ENCODE measurements at places on chromosomes 3 and 15.

DNA sequence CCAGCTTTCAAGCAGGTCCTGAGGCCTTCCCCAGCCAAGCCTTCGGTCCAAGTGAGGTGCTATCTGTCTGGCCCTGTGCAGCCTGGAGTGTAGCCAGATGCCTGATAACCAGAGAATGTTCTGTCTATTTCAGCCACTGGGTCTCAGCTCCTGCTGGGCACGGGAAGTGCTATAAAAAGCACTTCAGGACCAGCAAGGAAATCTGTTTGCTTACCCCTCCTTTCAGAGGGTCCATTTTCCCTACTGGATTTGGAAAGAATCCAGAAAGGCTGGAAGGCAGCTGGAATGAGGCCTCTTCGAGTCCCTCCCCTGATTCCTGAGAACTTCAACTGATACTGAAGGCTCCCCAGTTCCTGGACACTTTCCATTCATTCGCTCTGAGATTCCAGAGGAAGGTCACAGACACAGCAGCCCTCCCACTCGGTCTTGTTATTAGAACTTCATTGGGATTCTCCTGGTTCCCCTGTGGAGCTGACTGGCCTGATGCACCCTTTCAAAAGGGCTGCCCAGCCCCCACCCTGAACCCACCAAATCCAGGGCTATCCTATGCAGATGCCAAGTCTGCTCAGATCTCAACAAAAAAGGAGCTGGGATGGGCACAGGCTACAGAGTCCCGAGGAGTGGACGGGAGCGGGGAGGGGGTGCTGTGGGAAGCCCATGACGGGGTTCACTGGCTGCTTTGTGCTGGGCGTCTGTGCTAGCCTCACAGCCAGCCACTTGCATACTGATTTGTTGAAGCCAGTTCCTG lies 70.4 kb downstream of the UMPS start:
- peak; percentile 91 for DNase-seq

DNA sequence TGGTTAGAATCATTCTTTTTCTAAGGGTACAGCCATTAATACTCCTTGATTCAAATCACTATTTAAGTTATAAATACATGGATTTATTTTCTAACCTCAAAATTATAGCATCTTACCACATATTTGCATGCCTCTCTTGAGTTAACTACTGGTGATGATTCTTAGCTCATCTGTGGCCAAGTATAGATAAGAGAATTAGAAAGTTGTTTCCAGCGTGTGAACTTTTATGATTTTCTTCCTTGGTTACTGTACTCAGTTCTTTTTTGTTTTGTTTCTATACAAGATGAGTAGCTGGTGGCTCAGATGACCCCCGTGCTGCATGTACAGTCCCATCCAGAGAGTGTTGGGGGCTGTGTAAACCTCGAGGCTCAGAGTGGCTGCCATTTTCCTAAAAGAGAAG lies 124.6 kb downstream of the IGF1R start:
- no peak for DNase-seq

DNA sequence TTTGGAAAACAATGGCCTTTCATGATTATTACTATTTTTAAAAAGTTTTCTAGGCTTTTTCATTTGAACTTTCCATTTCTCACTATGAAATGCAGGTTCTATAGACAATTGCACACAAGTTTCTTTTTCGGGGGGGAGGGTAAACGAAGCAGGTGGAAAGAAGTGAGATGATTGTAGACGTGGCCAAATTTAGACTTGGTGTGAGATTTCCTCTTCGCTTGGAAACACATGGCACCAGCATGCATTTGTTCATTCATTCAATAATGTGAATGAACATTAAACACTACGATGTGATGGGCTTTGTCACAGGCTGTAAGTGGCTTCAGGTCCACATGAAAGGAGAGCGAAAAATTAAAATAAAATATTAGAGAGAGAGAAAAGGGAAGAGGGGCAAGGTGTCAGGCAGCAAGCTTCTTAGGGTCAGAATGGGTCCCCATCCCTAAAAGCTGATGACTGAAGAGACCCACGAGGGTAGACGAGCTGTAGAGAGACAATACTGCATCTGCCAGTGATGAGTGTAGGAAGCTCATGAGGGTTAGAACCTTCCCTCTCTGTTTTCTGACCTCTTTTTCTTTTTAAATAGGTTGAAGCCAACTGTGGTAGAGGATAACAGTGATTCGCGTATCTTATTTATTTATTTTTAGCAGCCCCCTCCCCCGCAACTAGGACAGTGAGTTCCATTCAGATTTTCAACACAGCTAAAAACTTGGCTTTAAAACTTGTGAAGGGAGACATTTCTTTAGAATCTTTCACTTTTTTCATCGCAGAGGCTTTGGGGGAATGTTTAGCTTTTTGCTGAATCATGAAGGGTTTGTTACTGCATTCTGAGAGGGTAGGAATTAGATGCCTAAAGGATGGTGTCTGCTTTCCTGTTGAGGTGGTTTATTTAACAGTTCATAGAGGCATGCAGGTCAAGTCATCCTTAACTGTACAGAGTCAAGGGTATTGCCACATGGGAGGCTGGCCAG lies 36.2 kb downstream of the GAP43 start:
- DNase-seq, result no peak

GRCh38 chr3:139134678-139135372 lies 90.1 kb upstream of the PRR23C start:
- DNase-seq, result no peak

DNA sequence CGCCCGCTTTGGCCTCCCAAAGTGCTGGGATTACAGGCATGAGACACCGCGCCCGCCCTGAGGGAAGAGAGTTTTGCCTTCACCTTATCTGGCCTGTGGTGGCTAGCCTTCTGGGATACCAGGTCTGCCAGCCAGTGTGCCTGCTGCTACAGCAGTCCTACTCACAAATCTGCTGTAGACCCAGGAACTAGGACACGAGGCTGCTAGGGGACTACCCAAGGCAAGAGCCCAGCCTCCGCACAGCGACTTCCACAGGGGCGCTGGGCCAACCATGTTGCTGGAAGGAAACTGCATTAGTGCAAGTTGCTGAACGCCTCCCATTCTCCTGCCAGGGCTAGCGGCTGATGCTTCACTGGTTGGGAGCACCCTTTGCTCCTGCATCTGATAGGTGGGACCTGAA lies 53.7 kb downstream of the DHX30 start:
- no peak for DNase-seq

DNA sequence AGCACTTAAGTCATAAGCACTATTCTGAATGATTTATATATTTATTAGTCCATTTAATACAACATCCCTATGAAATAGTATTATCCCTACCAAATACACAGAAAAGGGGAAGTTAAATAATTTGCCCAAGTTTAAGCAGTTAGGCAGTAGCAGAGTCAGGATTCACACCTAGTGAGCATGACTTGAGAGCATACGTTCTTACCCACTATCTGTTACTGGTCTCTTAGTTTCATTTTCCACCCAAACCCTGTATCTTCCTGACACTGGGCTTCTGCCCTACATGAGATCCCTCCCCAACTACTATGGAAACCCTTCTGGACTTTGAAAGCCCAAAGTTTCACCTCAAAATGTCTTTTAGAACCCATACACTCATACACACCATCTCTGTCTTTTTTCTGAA lies 4.4 kb upstream of the ATOSA start:
- no peak for DNase-seq

DNA sequence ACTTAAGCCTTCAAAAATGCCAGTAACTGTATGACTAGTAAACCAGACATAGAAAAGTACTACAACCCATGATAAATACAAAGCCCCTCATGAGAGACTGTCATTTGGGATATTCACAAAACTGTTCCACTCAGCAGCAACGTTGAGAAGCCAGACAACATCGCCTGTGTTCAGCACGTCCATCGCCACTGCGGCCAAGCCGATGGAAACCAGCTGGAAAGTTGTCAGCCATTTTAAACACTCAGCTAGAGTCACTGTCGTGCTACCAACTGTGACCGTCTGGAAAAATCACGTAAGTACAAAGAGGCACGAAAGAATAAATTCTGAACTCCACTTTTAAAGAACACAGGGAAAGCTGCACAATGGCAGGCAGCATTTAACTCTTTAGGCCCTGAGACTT lies 340.7 kb upstream of the WNT5A start:
- DNase-seq, result no peak

- no peak for DNase-seq
These were observed 33.2 kb downstream of the SIDT1 start for GRCh38 chr3:113565555-113565954.

- DNase-seq, result no peak
These were observed 107.1 kb downstream of the DGKG start for GRCh38 chr3:186254676-186255650.

- DNase-seq, result no peak
These were observed 77.1 kb upstream of the UBE2E1 start for GRCh38 chr3:23728601-23729117.

DNA sequence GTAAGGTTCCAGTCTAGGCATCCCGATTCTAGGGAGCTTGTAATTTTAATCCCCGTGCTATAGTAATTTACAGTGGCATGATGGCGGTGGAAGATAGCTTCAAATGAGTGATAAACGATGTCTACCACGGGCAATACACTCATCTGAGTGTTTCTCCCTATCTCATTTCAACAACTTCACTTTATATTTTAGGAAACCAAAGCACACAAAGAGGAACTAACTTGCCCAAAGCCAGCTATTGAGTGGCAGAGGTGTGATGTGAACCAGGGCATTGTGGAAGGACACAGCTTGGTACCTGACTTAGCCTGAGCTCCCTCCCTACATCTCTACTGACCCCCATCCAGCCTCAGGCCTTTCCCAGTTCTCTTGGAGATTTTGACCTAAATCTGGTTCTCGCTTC lies 16.9 kb upstream of the FILIP1L start:
- DNase-seq, result no peak

- peak; percentile 76 for DNase-seq
These were observed 48.6 kb downstream of the KCNMB2 start for GRCh38 chr3:178584722-178585380.

DNA sequence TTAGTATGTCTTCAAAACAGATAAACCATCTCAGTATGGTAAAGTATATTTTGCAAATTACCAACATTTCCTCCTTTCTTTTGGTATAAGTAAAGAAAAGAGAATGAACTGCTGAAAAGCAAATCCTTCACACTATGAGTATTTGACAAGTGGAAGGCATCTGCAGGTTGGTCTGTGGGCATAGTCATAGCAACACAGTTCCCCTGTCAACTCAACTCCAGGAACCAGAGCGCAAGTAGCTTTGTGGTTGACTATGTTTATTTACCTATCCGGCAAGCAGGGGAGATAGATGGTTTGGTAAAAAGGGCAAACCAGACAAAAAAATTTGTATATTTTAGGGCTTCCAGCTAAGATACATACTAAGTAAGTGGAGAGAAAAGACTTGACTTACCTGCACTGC lies 88.3 kb upstream of the PPIB start:
- no peak for DNase-seq

DNA sequence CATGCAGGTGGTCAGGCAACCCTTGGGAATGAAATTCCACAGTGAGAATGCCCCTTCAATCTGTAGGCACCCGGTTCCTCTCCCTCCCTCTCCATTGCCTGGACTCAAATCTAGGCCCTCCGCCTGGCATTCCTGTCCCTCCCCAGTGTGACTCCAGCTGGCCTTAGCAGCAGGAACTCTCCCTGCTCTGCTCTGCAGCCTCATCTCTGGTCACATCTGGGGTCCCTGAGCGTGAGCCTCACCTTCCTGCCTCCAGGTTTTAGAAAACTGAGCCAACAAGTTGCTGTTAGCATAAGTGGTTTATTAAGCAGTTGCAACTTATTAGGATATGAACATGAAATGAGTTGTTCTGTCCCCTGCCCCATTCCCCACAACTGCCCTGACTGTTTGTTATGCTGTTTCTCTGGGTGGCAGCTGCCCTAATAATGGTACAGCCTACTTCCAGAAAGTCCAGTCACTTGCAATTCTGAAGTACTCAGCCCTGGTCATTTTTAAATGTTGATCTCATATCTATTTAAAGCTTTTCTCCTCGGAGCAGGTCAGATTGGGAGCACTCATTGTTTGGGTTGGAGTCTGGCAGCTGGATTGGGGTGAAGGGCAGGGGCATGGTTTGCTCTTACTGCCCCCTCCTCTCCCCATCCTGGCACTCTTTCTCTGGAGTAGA lies 63.0 kb upstream of the ANKRD34C start:
- DNase-seq, result no peak

DNA sequence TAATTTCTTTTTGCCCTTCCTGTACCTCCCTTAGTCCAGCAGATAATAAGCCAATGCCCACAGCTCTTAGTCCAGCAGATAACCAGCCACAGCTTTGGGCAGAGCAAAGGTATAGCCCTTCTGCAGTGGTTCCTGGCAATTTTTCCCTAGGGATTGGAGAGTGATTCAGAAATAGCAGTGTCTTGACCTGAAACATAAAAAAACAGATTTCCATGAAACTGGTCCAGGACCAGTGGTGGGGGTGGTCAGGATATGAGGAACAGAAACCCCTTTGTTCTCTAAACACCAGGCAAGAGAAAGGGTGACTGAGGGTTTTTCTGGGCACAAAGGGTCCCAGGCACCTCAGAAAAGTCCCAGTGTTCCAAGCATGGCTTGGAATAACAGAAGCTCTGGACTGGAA lies 103.4 kb downstream of the ARRDC4 start:
- no peak for DNase-seq

- DNase-seq, result no peak
These were observed at the start of gene GHRL for GRCh38 chr3:10292505-10293419. Gene GHRL (minus strand): TSS chr3:10292947. CDS start chr3:10290180, 2,767 bp downstream.

DNA sequence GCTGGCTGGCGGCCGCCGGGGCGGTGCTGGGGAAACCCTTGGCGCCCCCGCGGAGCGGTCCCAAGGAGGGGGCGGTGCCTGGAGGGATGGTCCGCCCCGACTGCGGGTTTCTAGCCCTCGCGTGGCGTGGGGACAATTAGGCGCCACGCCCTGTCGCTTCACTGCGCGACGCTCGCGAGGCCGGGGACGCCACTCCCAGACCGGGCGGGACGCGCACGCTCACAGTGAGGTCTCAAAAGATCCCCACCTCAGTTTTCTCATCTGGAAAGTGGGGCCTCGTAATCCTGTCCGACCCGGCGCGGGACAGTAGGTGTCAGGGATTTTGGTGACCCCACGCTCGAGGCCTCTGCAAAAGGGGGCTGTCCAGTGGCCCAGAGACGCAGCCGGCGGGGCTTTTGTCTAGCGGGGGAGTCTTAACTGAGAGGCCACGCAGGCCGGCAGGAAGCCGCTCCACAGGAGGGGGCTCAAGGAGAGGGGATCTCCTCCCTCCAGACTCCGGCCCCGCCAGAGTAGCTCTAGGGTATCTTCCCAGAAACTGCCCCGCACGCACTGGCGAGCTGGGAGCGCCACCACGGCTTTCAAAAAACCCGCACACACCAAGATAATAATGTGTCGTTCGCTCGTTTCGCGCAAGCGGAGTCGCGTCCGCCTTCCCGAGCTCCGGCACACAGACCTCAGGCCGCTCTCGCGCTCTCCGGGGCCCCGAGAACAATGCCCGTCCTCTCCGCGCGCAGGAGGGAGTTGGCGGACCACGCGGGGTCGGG lies 710 bp upstream of the CLK3 start:
- DNase-seq, result peak; percentile 72

GRCh38 chr3:36993326-36994283 lies at the start of gene MLH1:
Gene MLH1 (plus strand): TSS chr3:36993518. CDS start chr3:36993548, 30 bp downstream.
- no peak for DNase-seq

GRCh38 chr3:9080163-9080562 lies 116.9 kb upstream of the RAD18 start:
- DNase-seq, result no peak

- no peak for DNase-seq
These were observed 95.0 kb downstream of the ATG7 start for GRCh38 chr3:11367143-11367693.
